Stomach (tissue), 19 donors: ENCODE measurements at places on chromosomes 5 and 9. TPM values are rescaled to one million over a fixed set of nuclear protein-coding genes. Genes with fewer than 3 reads are reported as not detected.
A peak's percentile ranks its signal among the peaks of the same experiment; 100 is the strongest.

DNA sequence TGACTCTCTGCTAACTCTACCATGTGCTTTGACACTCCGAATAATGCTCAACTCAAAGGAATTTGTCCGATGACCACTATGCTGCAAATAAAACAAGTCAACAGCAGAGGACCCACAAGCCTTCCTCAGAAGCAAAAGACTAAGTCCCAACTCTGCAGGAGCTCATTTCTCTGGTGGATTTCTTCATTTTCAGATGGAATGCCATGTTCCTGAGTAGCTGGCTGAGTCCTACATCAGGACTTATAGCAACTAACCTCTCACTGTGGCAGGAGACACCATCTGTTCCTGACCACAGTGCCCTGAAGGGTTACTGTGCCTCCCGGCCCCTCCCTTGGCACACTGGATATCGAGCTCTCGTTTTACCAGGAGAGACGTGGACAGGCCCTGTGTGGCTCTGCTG lies 20.8 kb downstream of the LHFPL2 start:
- DNase-seq: no peak

DNA sequence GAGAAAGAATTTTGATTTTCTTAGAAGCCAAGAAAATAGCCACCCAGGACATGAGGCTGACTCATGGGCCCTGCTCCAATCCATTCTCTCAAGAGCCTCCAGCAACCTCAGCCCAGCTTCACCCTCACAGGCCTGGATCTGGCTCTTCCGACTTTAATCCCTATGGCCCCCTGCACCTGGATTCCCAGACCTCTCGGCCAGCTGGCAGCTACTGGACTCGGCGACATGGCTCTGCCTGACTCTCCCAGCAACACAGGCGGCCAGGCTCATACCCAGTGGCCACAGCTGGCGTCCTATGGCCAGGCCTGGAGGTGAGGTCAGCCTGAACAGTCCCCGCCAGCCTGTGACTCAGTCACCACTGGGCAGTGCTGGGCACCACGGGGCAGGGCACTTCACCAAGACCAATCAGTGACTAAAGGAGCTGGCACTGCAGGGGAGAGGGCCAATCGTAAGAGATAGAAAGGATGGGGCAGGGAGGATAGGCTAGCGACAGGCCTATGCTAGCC lies 6.2 kb upstream of the PDLIM4 start:
- no peak for DNase-seq

DNA sequence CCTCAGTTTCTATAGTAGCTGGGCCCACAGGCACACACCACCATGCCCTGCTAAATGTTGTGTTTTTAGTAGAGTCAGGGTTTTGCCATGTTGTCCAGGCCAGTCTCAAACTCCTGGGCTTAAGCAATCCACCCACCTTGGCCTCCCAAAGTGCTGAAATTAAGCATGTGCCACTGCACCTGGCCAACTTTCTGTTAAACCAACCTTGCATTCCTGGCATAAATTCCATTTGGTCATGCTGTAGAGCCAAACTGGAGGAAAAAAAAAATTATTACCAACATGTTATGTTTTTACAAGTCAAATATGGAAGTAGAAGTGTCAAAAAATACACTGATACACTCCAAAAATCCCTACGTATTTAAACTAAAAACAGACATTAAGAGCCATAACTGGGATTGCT lies 54.1 kb downstream of the ERMP1 start:
- no peak for DNase-seq

GRCh38 chr5:83973925-83974815 lies 253.5 kb upstream of the HAPLN1 start:
- DNase-seq: no peak

DNA sequence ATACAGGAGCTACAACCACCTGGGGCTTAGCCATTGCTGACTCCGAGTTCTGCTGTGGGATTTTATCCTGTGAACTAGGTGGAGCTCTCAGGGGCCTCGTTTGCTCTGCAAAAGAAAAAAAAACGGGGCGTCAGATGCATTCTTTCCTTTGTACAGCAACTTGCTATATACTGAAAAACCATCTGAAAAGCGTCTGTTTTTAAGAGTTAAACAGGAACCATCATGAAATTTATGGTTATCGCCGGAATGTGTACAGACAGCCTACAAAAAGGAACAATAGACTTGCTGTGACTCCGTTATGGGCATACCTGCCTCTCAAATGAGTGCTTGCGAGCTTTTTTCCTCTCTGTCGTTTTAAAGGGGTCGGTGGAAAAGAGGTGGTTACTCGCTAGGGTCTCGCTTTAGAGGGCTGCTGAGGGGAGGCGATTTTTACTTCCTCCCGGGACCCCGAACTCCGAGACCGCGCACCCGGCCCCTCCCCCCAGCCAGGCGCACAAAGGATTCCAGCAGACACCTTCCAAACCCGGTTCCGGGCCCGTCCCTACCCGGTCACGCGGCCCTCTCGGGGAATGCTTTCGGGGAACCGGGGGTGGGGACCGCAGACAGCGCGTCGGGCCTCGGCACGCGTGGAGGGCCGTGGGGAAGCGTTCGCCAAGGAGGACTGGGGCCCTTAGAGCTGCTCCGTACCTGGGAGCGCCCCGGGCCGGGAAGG lies 826 bp downstream of the PAIP1 start:
- peak; percentile 82 for DNase-seq

SLC36A3 gene
- not detected for polyA plus RNA-seq

DMRT3 gene
- not detected for polyA plus RNA-seq
